RPMI7951 (cell line): ENCODE measurements at places on chromosomes 12 and 14. TPM values are rescaled to one million over a fixed set of nuclear protein-coding genes. Genes with fewer than 3 reads are reported as not detected.
A peak's percentile ranks its signal among the peaks of the same experiment; 100 is the strongest.

- no peak for DNase-seq
Measured at GRCh38 chr14:74911704-74912103, 11.4 kb downstream of the RPS6KL1 start.

GRCh38 chr12:56079723-56080555, at the start of gene ERBB3:
TSS of gene ERBB3 (plus strand) at chr12:56080165. CDS start at chr12:56080301, 136 bp downstream.
- DNase-seq, result peak; percentile 80

The ATF7IP gene
- total RNA-seq, result 31.2 and 41.3 TPM in 2 replicates

- peak; percentile 100 for DNase-seq
Measured at GRCh38 chr14:68951035-68951797, 27.9 kb downstream of the ACTN1 start.

DNA sequence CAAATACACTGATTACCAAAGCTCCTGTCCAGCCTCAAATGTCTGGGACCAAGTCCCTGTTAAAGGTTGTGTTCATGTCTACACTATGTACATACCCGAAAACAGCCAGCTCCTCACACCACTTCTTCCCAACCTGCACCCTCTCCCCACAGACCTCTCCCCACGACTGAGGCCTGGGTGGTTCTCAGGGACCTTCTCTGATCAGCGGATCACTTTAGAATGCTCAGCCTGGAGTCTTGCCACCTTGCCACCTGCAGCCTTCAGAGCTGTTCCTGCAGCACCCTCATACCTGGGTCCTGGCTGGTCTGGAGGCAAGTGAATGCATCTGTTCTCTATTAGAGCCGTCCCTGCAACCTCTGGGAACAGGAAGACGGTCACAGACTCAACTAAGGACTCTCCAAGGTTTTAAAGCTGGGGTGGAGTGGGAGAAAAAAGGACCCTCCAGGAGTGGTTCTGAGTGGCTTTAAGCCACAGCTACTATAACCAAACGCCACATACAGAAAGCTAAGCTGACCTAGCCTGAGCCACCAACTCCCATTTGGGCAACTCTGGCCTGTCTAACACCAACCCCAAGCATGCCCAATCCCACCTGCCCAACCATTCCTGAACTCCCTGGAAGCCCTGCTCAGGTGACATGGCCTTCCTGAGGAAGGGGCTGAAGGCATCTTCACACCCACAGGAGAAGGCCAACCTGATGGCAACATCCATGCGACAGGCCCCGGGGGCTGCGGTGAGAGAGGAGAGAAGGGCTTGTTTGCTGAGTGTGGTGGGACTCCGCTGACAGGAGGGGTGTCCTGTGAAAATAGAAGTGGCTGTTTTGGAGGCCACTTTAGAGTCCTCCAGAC, 8.6 kb downstream of the KRT2 start:
- no peak for DNase-seq

DNA sequence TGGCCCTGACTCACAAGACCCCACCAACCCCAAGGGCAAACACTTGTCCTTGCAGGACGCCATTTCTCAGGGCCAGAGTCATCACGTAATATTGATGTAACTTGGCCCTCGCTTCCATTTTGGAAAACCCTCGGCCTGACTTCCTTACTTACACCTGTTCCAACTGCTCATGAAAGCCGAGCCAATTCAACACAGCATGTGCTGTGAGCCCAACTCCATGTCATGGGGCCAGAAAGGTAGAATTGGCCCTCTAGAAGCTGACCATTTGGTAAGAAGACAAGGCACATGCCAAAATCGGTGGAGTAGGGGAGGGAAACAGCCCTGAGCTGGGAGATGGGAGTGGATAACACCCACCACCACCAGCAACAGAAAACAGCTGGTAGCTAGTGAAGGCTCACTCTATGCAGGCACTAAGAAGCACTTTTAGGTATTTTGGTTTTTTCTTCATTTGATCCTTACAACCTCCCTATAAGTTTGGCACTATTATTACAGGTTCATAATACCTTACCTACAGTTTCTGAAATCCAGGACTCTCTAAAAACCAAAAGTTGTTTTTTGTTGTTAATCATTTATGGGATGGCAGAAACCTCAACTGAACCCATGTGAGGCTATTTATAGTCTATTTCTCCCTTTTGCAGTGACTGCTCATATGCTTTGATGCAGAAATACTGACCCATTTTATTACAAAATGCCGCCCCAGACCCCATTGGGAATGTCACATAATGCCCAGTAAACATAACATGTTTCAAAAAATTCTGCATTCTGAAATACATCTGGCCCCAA, 6.5 kb downstream of the TTC7B start:
- no peak for DNase-seq

DNA sequence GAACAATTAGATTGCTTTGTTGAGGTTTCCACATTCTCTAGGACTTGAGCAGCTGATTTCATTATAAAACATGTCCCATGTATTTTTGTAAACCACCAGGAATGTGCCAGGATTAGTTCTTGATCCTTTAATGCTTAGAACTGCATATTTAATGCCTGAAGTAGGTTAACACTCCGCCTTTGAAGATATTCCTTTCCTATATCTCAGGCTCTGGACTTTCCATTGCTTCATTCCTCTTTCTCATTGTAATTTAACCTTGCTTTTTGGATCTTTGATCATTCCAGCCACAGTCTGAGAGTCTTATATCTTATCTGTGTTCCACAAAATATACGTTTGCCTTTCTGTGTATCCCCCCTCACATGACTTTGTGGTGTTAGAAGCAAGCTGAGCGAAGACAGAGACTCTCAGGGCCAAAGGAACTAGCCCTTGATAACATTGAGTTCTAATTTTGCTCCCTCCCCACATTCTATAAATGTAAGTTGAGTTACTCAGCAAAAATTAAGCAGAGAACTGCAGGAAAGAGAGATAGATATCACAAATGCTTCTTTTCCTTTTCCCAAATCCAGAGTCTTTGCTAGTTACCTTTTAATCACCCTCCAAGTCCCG, 2.4 kb upstream of the CLEC1B start:
- no peak for DNase-seq

DNA sequence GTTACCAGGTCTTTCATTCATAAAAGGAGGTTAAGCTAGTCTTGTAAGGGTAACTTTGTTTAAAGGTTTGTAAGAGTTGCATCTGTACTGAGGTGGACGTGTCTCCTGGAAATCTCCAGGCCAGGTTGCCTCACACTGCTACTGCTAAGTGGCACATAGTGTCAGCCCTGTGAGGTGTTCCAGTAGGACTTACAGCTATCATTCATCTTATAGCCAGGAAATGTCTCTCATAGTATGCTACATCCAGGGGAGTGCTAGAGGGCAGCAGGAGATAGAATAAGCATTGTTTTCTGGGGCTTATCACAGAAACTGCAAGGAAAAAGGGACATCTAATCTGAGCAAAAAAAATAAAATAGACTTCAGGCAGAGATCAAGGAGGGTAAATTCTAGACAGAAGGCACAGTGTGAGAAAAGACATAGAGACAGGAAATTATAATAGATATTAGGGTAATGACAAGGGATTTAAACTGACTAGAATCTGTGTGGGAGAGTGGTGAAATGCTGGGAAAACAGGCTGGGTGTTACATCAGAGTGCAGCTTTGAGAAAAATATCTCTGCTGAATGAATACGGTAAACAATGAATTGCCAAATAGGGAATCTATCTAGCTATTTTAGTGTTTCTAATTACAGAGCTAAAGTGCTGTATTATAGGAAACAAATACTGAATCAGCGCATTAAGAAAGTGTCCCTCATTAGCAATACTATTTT, 205.1 kb upstream of the ABCD2 start:
- no peak for DNase-seq

DNA sequence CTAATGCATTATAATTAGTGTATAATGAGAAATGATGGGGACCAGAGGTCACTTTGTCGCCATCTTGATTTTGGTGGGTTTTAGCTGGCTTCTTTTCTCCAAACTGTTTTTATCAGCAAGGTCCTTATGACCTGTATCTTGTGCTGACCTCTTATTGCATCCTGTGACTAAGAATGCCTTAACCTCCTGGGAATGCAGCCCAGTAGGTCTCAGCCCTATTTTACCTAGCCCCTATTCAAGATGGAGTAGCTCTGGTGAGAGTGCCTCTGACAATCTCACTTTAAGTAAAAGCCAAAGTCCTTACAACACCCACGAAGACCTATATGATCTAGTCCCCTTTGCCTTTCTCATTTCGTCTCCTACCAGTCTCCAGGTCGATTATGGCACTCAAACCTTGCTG, 28.3 kb upstream of the STRAP start:
- no peak for DNase-seq

The SLC7A8 gene
- 1.6 and 2.8 TPM in 2 replicates for total RNA-seq

DNA sequence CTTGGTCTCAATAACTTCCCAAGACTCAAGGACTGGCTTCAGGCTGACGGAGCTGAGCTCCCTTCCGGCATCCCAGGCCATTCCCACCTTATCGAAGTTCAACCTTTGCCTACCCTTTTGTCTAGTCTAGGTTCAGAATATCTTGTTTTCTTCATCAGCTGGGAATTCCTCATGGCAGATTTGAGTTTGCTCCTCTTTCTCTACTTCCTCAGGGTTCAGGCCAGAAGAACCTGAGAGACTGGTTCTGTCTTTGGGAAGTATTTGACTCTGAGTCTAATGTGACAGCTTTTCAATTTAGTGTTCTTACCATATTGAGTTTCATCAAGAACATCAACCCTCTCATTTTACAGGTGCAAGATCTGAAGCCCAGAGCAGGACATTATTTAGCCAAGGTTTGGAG, 2.1 kb downstream of the BIN2 start:
- DNase-seq, result no peak

GRCh38 chr14:88037325-88037724, 32.4 kb downstream of the GPR65 start:
- no peak for DNase-seq

DNA sequence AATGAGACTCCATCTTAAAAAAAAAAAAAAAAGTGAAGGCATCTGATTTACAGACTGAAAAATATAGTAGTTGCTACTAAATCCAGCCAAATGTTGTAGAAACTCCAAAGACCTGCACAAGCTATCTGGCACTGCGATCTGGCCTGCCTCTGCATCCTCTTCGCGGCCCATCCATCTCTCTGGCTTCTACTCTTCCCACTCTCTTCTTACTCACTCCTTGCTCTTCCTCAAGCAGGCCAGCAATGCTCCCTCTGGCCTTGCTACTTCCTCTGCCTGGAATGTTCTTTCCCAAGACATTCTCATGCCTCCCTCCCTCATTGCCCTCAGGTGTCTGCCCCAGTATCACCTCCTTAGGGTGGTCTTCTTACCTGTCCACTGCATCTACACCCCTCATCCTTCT, 9.7 kb upstream of the CRY1 start:
- no peak for DNase-seq

- no peak for DNase-seq
Measured at GRCh38 chr14:87810711-87811110, 182.3 kb downstream of the GALC start.

GRCh38 chr14:67537736-67538135, 4.6 kb downstream of the PLEKHH1 start:
- DNase-seq, result no peak

- DNase-seq, result no peak
Measured at GRCh38 chr12:3114671-3115070, 37.5 kb downstream of the TSPAN9 start.

- peak; percentile 60 for DNase-seq
Measured at GRCh38 chr12:6039894-6040601, 84.4 kb downstream of the VWF start.

DNA sequence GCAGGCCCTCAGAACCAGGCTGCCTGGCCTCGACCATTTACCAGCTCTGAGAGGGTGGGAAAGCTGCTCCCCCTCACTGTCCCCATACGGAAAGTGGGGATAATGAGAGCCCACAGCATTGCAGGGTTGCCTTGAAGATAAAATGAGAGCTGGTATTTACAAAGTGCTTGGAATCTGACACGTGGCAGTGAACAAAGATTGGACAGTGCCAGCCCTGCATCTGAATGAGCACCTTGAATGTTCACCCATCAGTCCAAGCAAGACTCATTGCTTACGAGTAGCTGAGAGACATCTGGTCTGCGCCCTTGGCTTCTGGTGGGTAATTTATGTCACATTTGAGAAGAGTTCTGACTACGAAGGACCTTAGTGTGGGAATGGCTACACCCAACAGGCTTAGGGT, 67.5 kb downstream of the CLMN start:
- DNase-seq, result no peak

The STAC3 gene
- total RNA-seq, result 0.84 TPM in 1 of 2 replicates, not detected in the other

- no peak for DNase-seq
Measured at GRCh38 chr12:68861890-68862289, 53.9 kb downstream of the MDM2 start.

The LIMA1 gene
- 72.9 and 86.3 TPM in 2 replicates for total RNA-seq

The CDKL1 gene
- total RNA-seq, result 4.6 and 7.3 TPM in 2 replicates

DNA sequence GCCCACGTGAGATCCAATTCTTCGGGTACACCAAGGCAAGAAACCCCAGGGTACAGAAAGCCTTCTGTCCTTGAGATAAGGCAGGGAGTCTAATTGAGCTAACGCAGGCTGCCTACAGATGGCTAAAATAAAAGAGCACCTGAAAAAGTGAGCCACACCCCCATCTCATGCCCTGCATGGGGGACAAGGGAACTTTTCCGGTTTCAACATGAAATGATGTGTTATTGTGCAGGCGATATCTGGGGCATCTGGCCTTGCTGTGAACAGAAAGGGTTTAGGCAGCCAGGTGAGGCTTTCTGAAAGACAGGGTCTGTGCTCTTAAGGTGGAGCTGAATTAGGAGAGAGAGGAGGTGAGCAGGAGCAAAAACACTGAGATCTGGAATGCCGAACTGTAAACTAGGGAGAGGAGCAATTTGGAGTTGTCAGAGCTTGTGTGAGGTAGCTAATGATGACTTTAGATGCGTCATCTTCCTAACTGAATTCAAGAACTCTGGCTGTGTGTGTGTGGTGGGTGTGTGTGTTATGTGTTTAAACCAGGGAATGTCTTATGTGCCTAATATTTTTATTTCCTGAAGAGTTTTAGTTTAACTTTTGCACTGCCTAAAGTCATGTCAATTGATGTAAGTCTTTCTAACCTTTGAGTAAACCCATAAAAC, 20.1 kb upstream of the LDHB start:
- DNase-seq, result no peak

- DNase-seq, result no peak
Measured at GRCh38 chr12:84397263-84397662, 515.3 kb downstream of the SLC6A15 start.

DNA sequence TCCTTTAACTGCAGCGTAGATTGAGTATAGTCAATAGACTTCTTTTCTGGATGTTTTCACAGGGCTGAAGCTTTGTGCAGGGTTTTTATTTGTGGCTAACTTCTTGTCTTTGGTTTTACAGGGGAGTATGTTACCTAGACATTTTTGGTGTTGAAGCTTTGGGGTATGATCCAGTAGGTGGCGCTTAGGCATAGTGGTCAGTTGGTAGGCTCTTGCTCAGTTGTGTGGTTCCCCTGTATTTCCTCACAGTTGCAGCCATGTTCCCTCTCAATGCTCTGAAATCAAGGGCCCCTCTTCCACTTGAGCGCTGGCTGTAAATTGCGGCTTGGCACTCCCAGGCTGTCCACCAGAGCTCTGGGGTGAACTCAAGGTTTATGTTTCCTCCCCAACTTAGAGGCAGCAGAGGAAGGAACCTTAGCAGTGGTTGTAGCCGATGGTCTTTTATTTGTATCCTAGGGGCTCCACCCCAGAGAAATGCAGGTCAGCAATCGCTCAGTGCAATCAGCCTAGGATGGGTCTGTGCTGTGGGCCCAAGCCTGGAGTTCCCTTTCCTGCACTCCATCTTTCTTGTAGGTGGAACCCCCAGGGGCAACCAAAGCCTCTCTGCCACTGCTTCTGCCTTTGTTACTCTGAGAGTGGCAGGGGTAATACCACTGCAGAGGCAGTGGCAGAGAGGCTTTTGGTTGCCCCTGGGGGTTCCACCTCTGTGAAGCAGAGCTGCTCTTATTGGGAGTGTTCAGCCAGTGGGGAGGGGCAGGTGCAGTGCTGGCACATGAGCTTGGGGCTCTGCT, 55.1 kb downstream of the CMAS start:
- peak; percentile 76 for DNase-seq

The RD3L gene
- total RNA-seq, result not detected in 2 replicates

The TDRD9 gene
- total RNA-seq, result not detected in 2 replicates

- no peak for DNase-seq
Measured at GRCh38 chr12:95474660-95474958, 657 bp downstream of the METAP2 start.
